Stimulated activated CD4-positive, alpha-beta T cell treated with anti-CD3 and anti-CD28 coated beads, Interleukin-1b, Interleukin-23, amount 100 ng/mL, for 4 hours (primary cell): ENCODE measurements at places on chromosomes 7 and 10.

- no peak for DNase-seq
These were observed 13.7 kb downstream of the ASB15 start for GRCh38 chr7:123615344-123615743.

GRCh38 chr10:103622935-103623574 lies 129.6 kb downstream of the NEURL1 start:
- no peak for DNase-seq

DNA sequence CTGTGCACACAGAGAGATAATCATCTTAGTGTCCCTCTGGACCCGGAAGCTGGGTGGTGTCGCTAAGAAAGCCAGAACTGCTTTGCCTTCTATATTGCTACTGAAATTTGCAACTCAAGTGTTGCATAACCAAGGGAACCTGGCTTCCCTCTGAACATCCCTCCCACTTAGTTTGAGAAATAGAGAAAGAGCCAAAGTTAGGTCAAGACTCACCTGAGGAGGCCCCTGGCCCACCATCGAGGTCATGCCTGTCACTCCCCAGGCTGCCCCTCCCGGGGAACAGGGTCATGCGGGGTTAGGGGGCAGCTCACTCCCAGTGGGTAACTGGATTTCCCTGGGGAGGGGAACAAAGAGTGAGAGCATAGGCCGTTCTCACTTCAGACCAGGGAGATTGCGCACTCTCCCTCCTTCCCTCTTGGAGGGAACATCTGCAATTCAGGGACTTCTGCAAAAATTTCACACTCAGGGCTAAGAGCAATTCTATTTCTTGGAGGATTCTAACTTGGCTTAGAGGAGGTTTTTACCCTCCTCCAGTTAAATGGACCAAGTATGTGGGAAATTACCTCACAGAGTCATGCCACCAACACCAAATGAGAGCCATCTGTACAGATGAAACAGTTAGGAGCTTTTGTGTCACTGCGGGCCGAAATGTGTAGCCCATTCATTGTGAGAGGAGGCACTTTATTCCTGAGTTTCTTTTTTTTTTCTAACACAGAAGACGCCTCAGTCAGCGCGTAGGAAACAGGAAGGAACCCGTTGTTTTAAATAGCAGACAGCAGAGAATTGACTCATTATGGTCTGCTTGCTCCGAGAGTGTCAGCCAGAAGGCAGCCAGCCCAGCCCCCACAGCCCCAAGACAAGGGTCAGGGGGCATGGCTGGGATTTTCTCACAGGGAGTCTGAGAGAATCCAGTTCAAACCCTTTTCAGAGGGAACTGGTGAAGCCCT lies 221.3 kb downstream of the ARHGAP12 start:
- DNase-seq, result peak; percentile 33

- DNase-seq, result no peak
These were observed 30.1 kb downstream of the NEUROD6 start for GRCh38 chr7:31310321-31310935.
